ENCODE measurements at places on chromosomes 4 and X. TPM values are rescaled to one million over a fixed set of nuclear protein-coding genes. Genes with fewer than 3 reads are reported as not detected.
A peak's percentile ranks its signal among the peaks of the same experiment; 100 is the strongest.

GRCh38 chrX:134999469-134999868, 8.7 kb downstream of the SMIM10 start:
- DNase-seq, result no peak

GRCh38 chr4:76614589-76614988, 179.6 kb downstream of the SHROOM3 start:
- DNase-seq, result no peak

The FDCSP gene
- total RNA-seq, result not detected

DNA sequence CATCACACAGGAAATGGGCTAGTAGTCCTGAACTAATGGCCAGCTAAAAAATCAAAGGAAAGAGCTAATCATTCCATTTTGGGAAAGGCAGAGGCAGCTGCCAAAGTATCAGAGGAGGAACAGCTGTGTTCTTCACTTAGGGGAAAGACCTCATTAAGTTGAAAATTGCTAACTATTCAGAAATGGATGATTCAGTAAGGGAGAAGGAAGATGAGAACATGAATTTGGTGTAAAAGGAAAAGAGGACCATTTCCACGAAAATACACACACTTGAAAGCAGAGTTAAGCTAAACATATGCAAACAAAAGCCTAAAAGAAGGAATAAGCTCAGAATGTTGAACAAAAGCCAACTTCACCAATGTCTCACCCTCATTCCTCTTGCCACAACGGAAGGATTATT, 90.4 kb downstream of the PCDH19 start:
- no peak for DNase-seq

- DNase-seq, result no peak
These were observed 21.4 kb downstream of the IL3RA start for GRCh38 chrX:1357993-1358392.

GRCh38 chr4:19329077-19329476, 922.6 kb upstream of the SLIT2 start:
- no peak for DNase-seq

GRCh38 chr4:184282251-184282713, 64.6 kb upstream of the ENPP6 start:
- peak; percentile 62 for DNase-seq

DNA sequence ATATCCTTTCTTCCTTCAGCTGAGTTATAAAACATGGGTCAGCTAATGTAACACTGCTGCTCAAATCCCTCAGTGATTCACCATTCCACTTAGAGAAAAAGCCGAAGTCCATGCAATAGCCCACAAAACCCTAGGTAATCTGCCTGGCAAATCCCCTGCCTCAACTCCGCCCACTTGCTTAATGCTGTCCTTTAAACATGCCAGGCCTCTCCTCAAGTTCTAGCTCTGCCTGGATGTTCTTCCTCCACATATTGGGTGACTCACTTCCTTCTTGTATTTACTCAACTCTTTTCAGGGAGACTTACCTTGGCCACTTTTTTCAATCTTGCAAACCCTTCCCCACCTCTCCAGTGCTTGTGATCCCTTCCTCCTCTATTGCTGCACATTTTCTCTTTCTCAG, 89.8 kb downstream of the EMCN start:
- DNase-seq, result no peak
